ENCODE measurements at places on chromosomes 3 and 15.

DNA sequence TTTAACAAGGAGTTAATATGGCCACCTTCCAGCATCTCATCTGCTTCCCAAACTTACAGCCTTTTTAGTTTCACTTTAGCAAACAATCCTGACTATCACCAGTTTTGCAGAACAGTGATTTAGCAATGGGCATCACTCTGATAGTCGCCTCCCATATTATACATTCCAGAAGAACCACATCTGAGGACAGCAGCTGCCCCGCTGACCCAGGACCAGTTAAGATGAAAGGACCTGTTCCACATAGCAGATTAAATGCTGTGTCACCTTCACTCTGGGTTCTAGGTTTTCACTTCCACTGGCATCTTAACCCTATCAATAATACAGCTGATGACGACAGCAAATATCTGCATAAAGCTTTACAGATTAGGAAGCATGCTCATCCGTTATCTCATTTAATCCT is 99.8 kb downstream of the TRIM69 start:
- DNase-seq = no peak

- DNase-seq = no peak
These were observed 12.1 kb downstream of the TGFBR2 start for GRCh38 chr3:30618526-30618925.

DNA sequence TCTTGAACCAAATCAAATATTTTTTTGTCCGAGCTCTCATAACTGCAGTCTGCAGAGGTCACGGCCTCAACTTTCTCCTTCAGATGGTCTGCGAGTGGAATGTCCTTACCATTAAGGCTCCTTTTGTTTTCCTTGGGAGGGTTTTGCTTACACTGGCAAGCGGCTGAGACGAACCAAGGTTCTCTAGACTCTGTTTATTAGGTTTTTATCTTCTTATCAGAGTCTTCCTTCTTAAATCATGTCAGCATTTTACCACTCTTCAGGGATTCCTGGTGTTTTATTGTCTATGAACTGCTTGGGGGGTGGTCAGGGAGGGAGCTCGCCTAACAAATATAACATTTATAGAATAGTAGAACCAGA is 773.7 kb upstream of the NR2F2 start:
- DNase-seq = no peak

GRCh38 chr15:63545520-63545919 is 41.1 kb downstream of the USP3 start:
- DNase-seq = no peak

DNA sequence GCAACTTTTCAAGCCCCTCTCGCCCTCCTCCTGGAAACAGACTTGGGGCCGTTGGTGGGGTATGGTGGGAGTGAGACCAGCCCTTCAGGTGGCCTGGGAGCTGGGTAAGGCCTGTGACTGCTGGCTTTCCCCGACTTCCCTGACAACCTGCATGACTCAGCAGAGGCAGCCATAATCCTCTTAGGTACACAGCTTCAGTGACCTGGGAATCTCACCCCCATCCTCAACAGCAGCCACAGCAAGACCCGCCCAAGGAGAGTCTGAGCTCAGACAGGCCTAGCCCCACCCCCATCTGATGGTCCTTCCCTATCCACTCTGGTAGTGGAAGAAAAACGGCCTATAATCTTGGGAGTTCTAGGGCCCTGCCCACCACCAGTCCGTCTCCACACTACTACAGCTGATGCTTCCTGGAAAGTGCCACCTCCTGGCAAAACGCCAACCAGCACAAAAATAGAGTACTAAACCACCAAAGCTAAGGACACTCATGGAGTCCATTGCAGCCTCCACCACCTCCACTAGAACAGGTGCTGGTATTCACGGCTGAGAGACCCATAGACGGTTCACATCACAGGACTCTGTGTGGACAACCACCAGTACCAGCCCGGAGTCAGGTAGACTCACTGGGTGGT is 13.1 kb upstream of the SLC27A2 start:
- DNase-seq = no peak

DNA sequence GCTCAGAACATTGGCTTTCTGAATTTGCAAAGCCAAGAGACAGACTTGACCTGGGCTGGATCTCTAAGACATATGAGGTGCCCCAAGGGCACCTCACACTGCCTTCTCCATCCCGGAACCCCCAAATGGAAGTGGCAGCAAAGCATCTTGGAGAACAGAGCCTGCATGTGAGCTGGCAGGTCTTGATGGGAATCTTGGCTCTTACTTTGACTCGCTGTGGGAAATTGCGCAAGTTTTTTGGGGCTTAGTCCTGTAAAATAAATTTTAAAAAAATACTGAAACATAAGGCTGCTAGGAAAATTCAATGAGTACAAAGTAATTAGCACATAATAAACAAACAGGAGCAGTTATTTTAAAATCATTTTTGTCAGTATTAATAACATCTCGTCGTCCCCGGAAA is 13.7 kb upstream of the SEC22A start:
- DNase-seq = no peak

DNA sequence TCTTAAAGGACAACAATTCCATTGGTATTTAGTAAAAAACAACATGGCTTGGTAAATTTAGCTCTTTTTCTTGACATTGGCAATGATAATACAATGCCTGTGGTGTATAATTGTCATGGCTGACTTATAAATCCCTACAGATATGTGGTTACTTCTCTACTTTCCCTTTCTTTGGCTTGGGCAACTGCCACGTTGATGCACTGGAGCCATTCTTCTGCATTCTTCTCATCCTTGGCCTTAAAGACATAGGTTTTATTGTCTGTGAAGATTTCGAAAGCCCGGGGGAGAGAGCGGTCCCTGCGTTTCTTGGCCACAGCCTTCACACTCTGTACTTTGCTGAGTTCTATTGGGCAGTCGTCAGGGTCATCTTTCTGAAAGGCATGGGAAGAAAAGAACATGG is 101.1 kb upstream of the CCNL1 start:
- DNase-seq = no peak

GRCh38 chr3:151351648-151352047 is 22.3 kb upstream of the P2RY13 start:
- DNase-seq = no peak

DNA sequence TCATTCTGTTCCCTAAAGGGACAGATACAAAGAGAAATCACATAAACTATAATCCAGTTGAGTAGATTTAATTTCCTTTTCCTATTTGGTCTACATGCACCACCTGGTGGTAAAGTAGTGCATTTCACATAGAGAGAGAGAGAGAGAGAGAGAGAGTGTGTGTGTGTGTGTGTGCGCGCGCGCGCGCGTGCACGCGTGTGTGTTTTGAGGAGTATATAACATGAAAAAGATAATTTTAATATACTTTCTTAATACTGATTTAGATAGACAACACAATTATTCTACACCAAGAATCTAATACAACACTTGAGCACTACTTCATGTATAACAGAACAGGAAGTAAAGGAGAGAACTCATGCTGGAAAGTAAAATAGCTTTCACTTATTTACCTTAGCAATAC is 1.1 kb upstream of the FGF7 start:
- peak; percentile 45 for DNase-seq

GRCh38 chr15:68797191-68797590 is 23.5 kb downstream of the ANP32A start:
- peak; percentile 68 for DNase-seq

DNA sequence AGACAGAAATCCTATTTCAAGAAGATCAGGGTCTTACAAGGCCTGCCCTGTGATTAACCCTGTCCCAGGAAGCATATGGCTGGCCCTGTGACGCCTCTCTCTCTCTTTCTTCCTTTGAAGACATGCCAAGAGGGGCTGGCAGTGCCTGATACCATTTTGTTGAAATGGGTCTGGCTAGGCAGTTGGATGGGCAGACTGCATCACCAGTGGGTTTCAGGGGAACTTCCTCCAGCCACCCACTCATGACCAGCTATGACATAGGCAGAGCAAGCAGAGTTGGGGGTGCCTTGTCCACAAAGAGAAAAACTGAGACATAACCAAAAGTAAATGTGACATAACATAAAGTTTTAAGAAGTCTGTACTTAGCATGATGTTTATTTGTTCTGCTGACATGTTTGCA is 31.4 kb upstream of the MANF start:
- DNase-seq = peak; percentile 11

DNA sequence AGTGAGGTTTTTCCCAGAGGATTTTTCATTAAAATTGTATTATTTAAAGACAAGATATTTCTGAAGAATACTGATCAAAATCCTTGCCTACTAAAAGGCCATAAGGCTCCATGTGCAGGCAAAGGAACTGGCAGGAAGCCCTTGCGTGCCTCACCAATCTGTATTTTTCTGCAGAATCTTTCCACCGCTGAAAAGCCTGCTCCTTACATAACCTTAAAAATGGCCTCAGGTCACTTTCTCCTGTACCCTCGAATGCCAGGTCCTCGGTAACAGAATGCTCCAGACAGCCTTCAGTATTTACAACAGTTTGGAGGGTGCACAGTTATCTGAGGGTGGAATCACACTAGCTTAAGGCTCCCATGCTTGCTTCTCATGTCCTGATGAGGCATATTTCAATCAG is 3.2 kb downstream of the MORC1 start:
- DNase-seq = no peak

DNA sequence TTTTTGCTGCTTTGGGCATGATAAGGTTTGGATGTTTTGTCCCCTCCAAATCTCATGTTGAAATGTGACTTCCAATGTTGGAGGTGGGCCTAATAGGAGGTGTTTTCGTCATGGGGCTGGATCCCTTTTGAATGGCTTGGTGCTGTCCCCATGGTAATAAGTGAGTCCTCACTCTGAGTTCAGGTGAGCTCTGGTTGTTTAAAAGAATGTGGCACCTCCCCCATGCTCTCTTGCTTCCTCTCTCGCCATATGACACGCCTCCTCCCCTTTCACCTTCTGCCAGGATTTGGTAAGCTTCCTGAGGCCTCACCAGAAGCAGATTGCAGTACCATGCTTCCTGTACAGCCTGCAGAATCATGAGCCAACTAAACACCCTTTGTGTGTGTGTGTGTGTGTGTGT is 255.5 kb downstream of the EPHB1 start:
- no peak for DNase-seq

GRCh38 chr3:67609709-67610108 is 44.7 kb downstream of the SUCLG2 start:
- DNase-seq = no peak

- no peak for DNase-seq
These were observed 180.6 kb downstream of the EPHA6 start for GRCh38 chr3:96994988-96995387.

- no peak for DNase-seq
These were observed 110.9 kb downstream of the FRMD5 start for GRCh38 chr15:44084171-44084570.

DNA sequence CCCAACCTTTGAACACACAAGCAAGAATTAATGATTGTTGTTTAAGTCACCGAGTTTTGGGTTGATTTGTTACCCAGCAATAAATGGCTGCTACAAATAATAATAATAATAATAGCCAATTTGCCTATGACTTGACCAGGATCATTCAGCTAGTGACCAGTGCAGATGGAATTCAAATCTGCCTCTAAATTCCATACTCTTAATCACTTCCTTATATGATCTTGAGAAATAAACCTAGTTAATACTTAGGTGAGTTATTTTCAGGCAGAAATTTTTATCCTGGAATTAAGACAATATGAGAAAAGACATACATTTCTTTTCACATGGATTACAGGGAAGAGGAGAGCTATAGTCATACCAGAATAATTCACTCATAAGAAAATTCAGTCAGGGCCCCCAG is 116.0 kb upstream of the GALNT15 start:
- no peak for DNase-seq

DNA sequence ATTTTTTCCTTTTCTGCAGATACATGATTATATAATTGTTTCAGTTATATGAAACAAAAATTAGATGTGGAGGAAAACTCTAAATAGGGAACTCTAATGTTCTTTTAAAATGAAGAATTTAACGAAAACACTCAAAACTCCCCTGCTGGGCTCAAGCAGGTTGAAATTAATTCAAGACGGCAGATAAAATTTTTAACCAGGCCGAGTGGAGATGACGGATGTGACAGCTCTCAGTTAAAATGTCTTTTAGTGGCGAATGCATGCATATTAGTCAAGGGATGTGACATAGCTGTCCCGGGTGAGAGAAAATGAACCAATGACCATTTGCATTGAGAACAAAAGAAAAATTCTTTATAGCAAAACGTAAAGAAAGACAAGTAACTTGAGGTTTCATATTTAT is 110.1 kb downstream of the ROBO2 start:
- DNase-seq = no peak

GRCh38 chr3:42804831-42805132 is 492 bp upstream of the HIGD1A start:
- no peak for DNase-seq

- no peak for DNase-seq
These were observed 24.7 kb downstream of the TRIM71 start for GRCh38 chr3:32842531-32842931.

- peak; percentile 70 for DNase-seq
These were observed 13.4 kb upstream of the FAM98B start for GRCh38 chr15:38440353-38441129.

DNA sequence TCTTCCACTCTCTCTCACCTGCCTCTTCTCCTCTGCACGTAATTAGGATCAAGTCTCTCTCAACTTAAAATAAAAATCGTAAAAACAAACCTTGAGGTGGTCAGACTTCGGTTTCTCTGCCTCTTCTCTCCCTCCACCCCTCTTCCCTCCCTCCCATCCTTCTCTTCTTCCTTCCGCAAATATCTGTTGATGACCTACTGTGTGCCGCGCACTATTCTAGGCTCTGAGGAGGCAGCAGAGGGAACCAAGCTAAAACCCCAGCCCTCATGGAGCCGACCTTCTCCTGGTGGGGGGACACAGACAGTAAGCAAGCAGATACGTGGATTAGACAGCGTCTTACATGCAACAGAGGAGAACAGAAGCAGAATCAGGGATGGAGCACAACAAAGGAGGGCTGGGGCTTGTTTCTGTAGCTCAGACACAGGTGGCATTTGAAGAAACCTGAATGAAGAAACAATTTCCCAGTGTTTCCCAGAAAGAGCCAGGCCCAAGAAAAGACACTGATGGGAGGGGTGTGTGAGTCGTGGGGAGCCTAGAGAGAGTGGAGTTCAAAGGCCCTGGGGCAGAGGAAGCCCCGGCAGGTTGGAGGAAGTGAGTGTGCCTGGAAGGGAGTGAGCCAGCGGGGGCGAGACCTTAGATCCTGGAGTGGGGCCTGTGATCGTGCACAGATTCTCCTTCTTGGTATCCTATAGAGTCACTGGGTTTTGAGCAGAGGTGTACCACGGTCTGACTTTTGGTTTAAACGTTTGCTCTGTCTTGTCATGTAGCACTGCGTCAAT is 80.5 kb downstream of the TOP2B start:
- no peak for DNase-seq

DNA sequence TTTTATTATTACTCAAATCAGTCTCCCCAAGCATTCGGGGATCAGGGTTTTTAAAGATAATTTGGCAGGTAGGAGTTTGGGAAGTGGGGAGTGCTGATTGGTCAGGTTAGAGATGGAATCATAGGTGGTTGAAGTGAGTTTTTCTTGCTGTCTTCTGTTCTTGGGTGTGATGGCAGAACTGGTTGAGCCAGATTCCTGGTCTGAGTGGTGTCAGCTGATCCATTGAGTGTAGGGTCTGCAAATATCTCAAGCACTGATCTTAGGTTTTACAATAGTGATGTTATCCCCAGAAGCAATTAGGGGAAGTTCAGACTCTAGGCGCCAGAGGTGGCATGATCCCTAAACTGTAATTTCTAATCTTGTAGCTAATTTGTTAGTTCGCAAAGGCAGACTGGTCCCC is 20.6 kb upstream of the TRANK1 start:
- no peak for DNase-seq

GRCh38 chr3:115279939-115280338 is 132.9 kb upstream of the ZBTB20 start:
- DNase-seq = no peak

- DNase-seq = no peak
These were observed 336.6 kb downstream of the FEZF2 start for GRCh38 chr3:62036726-62037125.

All from activated CD8-positive, alpha-beta T cell treated with anti-CD3 and anti-CD28 coated beads for 36 hours (primary cell).